ENCODE measurements at places on chromosomes 5 and 9.
A peak's percentile ranks its signal among the peaks of the same experiment; 100 is the strongest.

DNA sequence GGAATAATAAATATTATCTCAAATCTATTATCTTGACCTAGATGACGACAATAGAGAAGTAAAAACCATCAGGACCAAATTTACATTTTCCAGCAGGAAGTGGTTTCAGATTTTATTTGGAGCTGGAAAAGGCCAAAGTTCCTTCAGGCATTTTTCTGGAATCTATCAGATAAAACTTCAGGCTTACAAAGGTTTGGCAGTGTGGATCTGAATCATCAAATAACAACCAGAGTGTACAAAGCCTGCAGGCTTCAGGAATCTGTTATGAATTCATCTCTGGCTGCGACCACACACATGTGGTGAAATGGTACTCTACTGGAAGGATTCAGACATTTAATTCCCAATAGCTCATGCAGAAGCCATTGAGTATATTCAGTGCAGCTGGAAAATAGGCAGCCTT is 726.4 kb upstream of the GRAMD2B start:
- DNase-seq, result peak; percentile 45

DNA sequence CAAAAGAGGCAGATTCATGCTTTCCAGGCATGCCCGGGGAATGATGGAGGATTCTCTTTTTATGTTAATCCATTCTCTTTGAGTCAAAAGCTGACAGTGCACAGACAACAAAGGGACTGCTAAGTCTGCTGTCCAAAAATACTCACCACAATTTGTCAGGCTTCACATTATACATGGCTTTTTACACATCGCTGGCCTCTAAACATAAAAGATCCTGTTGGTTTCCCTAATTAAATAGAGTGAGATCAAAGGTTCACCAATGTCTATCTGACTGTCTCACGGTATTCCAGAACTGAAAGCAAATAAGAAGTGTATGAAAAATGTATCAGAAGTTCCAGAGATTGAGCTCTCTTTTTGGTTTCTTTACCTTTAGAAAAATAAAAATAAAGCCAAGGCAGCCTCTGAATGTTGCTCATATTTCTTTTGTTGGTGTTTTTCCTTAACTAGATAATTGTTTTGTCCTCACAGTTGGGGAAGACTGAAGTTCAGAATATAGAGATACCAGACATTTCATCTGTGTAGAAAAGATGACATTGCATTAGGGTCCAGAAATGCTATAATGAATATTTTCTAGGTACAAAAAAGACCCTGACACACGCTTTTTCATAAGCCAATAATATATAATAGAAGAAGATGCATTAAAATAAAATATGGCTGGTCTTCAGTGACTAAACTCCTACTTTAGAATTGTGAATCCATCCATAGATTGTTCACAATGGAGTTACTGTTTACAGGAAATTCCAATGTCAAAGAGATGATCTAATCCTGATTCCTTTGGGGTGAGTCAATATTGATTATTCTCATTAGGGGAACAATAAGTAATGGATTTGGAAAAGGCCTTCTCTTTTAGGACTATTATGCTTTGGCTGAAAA is 688.2 kb upstream of the CDH6 start:
- DNase-seq, result peak; percentile 29

GRCh38 chr9:137308057-137308619 is 6.1 kb upstream of the NRARP start:
- DNase-seq, result no peak

- peak; percentile 78 for DNase-seq
These were observed 88.1 kb downstream of the PCSK1 start for GRCh38 chr5:96344678-96345577.

- no peak for DNase-seq
These were observed 237.0 kb downstream of the TENT4A start for GRCh38 chr5:6950250-6950649.

All from mesenchymal stem cell (in vitro differentiated cells and primary cell).